ENCODE measurements at places on chromosomes 1 and 21. TPM values are rescaled to one million over a fixed set of nuclear protein-coding genes. Genes with fewer than 3 reads are reported as not detected.
A peak's percentile ranks its signal among the peaks of the same experiment; 100 is the strongest.

VSIG8 gene
- not detected for polyA plus RNA-seq

- peak; percentile 85 for DNase-seq
Measured at GRCh38 chr1:176374967-176375569, 87.9 kb upstream of the PAPPA2 start.

- DNase-seq = no peak
Measured at GRCh38 chr1:186839041-186839400, 10.3 kb downstream of the PLA2G4A start.

DNA sequence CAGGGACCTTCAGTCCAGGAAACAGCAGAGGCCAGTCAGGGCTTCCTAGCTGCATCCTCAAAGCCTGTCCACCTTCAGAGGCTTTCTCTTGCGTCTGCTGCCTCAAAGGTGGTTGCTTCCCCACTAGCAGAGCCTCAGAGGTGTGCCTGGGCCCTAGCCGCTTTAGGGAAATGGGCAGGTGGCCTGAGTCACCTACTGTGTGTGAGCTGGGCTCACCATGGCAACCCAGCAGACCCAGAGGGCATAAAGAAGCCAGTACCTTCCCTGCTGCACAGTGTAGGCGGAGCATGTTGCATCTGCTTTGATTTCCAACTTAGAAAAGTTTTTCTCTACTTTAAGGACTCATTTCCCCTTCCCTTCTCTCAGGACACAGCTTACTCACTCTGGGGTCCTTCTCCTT is 12.5 kb downstream of the SLC9A1 start:
- no peak for DNase-seq

GRCh38 chr1:218692808-218693207 is 347.7 kb downstream of the TGFB2 start:
- no peak for DNase-seq

Data from aorta (tissue), 5 donors.